ENCODE measurements at places on chromosomes 7 and 10.

DNA sequence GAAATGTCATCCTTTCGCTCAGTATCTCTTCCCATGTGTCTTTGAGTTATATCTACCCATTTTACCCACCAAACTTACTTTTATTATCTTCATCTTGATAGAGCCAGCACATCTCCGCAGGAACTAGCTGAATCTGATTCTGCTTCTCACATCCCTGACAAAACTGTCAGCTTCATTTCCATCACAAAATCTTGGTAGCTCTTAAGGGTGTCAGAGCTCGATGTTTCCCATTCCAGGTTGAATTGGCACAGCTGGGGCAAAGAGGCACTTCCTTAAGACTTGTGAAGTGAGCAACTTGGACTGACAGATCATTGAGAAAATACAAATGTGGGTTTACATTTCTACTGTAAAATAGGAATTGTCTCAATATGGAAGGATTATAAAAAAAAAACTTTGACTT is 434.5 kb downstream of the SUGCT start:
- DNase-seq = no peak

- DNase-seq = no peak
Measured at GRCh38 chr7:98175260-98175940, 35.8 kb upstream of the BHLHA15 start.

DNA sequence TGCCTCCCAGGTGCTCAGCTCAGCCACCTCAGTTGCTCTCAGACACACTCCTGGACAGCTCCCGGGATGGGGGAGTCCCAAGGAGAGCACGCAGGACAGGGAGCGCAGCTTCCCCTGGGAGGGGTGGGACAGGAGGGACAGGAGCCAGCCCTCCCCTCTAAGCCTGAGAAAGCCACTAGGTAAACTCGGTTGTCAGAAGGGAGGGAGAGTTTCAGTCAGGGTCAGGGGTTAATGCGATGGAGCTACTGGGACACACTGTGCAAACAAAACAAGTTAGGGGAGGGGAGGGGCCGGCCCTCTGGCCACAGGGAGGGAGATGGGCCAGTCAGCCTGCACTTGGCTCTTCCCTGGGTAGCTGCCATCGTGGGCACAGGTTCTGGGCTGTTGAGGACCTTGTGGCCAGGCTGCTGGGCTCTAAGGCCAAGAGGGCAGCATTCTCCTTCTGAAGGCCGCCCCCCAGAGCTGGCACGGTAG is 31.1 kb downstream of the KAZALD1 start:
- no peak for DNase-seq

- DNase-seq = no peak
Measured at GRCh38 chr10:111784436-111784835, 399.1 kb downstream of the GPAM start.

GRCh38 chr7:135790371-135790977 is 41.9 kb upstream of the FAM180A start:
- no peak for DNase-seq

GRCh38 chr7:66190504-66190857 is 14.7 kb upstream of the TPST1 start:
- DNase-seq = no peak

GRCh38 chr7:46054272-46054671 is 133.2 kb upstream of the IGFBP3 start:
- DNase-seq = no peak

DNA sequence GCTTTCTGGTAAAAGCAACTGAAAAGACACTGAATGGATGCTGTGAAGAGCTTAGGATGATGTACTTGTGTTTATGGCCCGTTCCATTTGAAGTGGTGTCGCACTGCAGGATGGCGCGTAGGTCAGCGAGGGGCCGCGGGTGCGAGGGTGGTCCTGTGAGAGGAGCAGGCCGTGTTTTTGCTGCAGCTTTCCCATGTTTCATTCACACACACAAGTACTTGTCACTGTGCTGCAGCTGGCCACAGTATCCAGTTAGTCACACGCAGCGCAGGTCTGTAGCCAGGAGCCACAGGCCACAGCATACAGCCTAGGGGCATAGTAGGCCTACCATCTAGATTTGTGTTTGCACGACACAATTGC is 23.2 kb downstream of the WIPI2 start:
- DNase-seq = no peak

- DNase-seq = peak; percentile 50
Measured at GRCh38 chr10:111319866-111320265, 243.0 kb downstream of the ADRA2A start.

DNA sequence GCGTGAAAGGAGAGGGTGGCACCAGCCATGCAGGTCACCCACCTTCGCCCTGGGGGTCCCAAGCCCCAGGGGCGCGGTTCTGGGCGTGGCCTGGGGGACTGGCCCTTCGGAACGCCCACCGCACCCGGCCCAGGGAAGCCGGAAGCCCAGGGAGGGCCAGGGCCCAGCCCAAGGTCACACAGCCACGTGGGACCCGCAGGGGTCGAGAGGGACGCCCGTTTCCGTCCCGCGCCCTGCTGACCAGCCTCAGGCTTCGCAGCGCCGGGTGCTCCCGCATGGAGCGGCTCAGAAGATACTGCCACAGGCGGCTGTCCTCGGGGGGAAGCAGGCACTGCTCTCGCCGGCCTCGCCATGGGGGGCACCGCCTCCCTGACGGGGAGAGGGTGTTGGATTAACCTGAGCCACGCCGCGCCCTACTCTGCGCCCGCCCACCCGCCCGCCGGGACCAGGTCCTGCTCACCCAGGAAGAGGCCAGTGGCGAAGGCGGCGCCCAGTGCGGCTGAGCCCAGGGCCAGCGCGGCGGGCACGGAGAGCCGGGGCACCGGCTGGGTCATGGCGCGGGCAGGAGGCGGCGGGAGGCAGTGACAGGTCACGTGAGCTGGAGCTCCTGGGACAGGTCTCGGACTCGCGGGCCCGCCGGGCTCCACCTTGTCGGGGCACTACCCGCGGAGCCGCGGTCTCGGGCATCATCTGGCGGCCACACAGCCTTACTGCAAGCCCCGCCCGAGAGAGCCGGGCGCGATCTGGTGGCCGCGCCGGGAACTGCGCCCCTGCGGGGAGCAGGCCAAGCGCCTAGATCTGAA is at the start of gene COMTD1:
TSS of gene COMTD1 (minus strand) at position 583 of the 803 bp plus-strand sequence. CDS start at position 554, 29 bp downstream.
- peak; percentile 82 for DNase-seq

DNA sequence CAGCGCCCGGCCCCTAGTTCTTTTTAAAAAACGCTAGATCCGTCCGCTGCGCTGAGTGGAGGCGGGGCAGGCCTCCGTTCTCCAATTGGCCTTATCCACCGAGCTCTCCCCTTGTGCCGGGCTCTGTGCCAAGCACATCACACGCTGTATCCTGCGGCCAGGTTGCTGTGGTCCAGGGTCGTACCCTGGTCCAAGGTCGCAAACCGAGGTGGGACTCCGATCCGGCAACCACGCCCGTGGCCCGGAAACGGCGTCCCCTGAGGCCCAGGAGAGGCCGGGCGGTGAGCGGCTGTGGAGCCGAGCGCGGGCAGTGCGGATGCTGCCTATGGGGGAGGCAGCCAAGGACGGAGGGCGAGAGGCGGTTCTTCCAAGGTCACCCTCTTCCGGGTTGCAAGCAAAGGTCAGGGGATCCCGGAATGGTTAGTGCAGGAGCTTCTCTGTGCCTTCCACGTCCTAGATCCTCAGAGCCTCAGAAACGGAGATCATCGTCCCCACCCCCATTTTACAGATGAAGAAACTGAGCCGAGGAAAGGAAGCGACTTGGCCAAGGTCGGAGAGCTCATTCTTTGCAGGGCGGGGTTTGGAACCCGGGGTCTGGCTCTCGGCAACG is 72.4 kb upstream of the LRRC4 start:
- no peak for DNase-seq
